Choroid plexus epithelial cell (primary cell): ENCODE measurements at places on chromosomes 7 and 10.

DNA sequence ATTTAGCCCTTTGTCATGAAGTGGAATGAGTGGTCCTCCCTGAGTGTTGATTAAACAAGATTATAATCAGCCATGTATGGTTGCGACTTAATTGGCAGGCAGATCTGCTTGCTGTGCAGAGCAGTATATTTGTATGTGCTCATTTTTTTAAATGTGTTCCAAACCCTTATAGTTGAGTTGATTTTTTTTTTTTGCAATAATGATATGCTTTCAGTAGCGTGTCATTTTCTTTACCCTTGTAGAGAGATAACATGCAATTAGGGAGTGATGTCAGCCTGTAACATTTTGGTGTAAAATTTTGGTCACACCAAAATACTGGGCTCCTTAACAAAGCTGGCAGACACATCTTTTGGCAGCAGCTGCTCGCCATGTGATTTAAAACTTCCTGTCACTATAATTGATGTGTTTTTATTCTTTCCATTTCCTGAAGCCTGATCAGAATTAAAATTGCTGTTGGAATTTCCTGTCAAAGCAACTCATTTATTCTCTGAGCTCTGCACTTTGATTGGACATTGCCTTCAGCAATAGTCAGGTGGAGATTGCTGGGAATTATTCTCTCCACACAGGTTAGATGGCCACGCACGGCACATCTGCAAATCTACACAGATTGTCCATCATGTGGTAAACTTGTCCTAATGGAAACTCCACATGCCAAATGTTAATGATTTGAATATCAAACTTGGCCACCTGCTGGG is 125.3 kb downstream of the DYNC1I1 start:
- no peak for DNase-seq

- DNase-seq, result peak; percentile 77
These were observed 987 bp upstream of the EXOC6 start for GRCh38 chr10:92847202-92847864.

GRCh38 chr7:157352516-157352915 is 15.7 kb downstream of the DNAJB6 start:
- DNase-seq, result no peak

DNA sequence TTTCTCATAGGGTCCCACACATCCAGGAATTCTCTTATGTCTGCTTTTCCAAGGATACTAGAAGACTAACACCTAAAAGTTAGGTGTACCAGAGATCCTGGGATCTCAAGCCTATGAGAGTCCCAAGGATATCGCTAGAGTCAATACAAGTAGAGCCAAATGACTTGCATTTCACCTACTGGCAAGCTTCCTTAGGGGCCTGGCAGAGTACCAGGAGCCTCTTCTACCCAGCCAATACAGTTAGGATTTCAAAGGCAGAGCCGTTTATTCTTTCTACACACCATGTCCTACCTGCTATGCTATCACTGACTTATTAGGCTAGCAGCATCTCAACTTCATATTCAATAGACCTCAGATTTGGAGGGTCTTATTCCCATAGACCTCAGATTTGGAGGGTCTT is 53.5 kb upstream of the UNC5B start:
- DNase-seq, result no peak

DNA sequence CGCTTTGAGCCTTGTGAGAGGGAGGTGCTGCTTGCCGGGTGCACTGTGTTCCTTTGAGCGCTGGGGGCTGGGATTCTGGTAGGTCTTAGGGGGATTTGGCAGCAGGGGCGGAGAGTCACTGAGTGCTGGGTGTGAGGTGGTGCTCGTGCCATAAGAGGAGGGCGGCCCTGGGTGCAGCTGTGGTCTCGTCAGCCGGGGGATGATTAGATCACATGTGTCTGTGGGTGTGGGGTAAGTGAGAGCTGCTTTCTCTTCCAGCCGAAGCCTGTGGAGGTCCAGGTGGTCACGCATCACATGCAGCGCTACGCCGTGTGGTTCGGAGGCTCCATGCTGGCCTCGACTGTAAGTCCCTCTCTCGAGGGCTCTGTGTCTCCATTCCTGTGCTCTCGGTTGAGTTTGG is 93.7 kb downstream of the ACTR3B start:
- no peak for DNase-seq

DNA sequence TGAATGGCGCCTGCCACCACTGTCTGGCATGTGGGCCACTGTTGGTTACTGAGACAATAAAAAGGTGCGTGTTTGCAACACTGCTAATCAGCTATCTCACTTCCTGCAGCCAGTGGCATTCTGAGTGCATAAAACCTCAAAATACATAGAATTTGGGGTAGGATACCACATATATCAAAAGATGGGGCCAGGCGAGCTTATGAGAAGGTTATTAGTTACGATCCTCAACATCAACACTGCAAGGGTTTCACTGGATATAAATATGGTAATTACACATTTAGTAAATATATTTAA is 200.2 kb downstream of the WDR37 start:
- DNase-seq, result no peak

- no peak for DNase-seq
These were observed 274.7 kb downstream of the USP6NL start for GRCh38 chr10:11336722-11337162.

GRCh38 chr7:99142727-99143520 is 984 bp downstream of the SMURF1 start:
- peak; percentile 97 for DNase-seq
